ENCODE measurements at places on chromosomes 1 and 21. TPM values are rescaled to one million over a fixed set of nuclear protein-coding genes. Genes with fewer than 3 reads are reported as not detected.

DNA sequence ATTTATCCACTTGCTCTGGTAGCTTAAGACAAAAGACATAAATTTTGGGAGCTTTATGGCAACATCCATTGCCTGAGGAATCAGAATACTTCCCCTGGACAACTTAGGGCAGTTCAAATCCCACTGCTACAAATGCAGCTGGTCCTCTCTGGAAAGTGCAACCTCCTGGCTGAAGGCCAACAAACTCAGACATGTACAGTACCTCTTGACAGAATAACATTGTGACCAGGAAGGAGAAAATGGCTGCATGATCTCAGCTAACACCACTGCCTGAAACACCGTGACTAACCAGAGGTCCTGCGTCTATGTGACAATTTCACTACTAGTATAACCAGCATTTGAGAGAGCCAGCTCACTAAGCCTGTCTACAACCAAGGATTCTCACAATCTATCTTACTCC is 218.9 kb downstream of the CRB1 start:
- no peak for DNase-seq

TMIGD3 gene
- not detected for polyA plus RNA-seq

PTPRU gene
- 33.8 TPM for polyA plus RNA-seq

- DNase-seq = no peak
These were observed 77.2 kb downstream of the FHAD1 start for GRCh38 chr1:15323989-15324868.

DNA sequence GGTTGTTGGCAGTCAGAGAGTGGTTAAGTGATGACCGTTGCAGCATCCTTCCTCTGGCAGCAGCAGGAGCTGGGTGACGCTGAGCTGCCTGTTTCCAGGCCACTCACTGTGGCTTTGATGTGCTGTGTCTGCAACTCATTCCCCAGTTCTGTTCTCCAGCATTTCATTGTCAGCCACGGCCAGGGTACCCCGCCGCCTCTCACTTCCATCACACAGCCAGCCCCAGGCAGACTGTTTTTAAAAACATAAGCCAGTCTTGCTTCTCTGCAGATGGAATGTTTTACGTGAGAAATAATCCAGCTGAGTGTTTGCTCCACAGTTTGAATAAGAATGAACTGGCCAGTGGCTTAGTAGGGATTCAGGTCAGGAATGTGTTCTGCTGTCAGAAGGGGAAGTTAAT is 21.5 kb upstream of the ST6GALNAC3 start:
- DNase-seq = peak; percentile 55

DNA sequence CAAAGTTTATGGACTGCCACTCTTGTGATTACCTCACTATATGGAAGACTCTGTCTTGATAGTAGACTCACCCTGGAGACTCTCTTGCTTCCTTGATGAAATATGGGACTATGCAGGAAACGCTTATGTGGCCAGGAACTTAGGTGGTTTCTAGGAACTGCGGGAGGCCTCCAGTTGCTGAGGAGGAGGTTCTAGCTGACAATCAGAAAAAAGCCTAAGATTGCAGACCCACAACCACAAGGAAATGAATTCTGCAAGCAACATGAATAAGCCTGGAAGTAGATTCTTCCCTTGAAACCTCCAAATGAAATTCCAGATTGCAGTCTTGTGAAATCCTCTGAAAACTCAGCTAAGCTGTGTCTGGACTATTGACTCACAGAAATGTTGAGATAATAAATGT is 88.9 kb upstream of the COL11A1 start:
- DNase-seq = no peak

DRAXIN gene
- 4.6 TPM for polyA plus RNA-seq

DNA sequence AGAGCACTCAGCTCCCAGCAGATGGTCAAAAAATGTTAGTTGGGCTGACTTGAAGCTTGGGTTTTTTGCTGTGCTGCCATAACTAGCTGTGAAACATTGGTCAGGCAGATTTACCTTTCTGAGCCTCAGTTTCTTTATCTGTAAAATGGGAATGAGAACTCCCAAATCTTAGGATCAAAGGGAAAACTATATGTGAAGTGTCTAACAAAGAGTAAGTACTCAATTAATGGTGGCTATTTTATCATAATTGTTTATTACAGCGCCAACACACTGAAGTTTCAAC is 164.2 kb upstream of the POU3F1 start:
- no peak for DNase-seq

DNA sequence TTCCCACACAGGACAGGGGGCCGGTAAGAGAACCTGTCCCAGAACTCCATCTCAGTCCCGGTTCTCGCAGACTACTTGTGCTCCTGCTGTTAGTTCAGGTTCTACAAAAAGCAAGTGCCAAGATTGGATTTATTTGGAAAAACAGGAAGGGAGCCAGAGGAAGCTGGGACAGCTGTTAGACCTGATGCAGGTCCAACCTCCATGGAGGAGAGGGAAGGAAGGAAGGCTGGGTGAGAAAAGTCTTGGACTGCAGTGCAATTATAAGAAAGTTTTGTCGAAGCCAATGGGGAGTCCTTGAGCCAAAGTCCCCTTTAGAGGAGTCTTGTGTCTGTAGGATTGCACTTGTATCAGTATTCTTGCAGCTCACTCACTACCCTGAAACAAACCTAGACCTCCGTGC is 191.2 kb downstream of the GREM2 start:
- no peak for DNase-seq

GABRD gene
- 3.3 TPM for polyA plus RNA-seq

DNA sequence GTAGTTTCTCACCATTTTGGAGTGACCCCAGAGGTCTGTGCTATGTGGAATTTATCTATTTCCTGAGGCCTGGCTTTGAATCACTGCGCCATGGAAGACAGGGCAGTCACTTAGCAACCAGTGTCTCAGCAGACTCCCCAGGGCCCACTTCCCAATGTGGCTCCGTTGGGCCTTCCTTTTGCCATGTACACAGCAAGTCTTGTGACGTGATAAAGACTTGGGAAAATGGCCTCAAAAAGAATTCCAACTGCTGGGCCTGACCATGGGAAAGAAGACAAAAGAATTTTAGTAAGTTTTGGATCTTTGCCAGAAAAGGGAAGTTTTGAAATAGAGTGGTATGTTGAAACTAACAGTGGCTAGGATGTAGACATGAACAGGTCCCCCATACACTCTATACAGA is 36.2 kb downstream of the TLR5 start:
- DNase-seq = no peak

DNA sequence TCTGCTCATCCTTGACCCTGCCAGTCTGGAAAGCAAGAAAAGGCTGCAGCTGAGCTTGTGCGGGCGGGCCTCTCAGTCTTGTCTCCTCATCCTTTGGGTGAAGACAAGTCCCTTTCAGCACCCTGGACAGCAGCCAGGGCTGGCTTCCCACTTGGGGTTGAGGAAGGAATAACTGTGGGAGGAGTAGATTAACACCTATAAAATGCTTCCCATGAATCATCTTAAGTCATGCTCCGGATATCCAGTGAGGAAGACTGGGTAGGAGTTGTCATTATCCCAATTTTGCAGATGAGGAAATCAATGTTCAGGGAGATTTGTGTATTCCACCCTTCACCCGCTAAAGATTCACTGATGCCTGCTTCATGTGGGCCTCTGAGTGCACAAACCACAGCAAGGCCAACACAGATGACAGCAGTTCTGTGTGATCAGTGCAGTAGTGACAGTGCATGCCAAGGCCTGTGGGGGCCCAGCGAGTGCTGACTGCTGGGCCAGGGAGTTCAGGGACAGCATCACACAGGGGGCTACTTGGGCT is 20.1 kb upstream of the COL16A1 start:
- no peak for DNase-seq

GRCh38 chr1:55813618-55814017 is 598.5 kb upstream of the USP24 start:
- no peak for DNase-seq

PCP4 gene
- polyA plus RNA-seq = 1.5 TPM

Data from H1 (cell line).